ENCODE measurements at places on chromosomes 4 and X.

- DNase-seq, result no peak
Observed at GRCh38 chr4:139515531-139515958, 40.5 kb downstream of the SETD7 start.

GRCh38 chrX:115452251-115452650, 108.7 kb upstream of the PLS3 start:
- no peak for DNase-seq

GRCh38 chr4:54473077-54473545, 184.6 kb upstream of the KIT start:
- DNase-seq, result no peak

GRCh38 chr4:42359711-42360110, 37.6 kb upstream of the SHISA3 start:
- DNase-seq, result no peak

DNA sequence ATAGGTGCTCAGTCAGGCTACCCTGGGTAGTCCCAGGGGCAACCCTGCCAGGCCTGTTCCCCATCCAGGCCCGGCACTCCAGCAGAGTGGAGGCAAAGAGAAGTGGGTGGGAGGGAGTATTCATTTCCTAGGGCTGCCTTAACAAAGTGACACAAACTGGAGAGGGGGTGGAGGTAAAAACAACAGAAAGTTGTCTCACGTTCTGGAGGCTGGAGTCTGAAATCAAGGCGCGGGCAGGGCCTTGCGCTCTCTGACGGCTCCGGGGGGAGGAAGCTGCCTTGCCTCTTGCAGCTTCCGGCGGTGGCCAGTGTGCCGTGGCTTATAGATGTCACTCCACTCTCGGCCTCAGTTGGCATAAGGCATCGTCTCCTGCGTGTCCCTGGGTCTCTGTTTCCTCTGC, 90.8 kb downstream of the DCTD start:
- DNase-seq, result no peak

GRCh38 chr4:35250761-35251160, 993.6 kb downstream of the ARAP2 start:
- DNase-seq, result no peak

DNA sequence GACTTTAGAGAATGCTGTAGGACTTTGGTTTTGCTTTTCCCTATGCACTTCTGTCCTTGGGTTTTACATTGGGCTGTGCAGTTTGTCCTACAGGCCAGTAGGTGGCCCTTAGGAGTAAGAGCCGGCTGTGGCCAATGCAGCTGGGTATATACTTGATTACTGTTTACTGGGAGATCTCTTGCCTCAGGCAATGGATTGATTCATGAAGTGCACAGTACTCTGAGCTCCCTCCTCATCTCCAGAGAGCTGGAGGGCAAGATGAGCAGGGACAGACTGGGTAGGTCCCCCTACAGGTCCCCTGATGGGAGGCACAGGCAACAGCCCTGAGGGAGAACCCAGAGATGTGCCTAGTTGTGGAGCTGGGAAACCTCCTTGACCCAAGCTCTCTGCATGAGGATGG, 103.8 kb upstream of the QRFPR start:
- DNase-seq, result no peak

- DNase-seq, result no peak
Observed at GRCh38 chr4:164197556-164197955, 556.4 kb upstream of the SMIM31 start.

DNA sequence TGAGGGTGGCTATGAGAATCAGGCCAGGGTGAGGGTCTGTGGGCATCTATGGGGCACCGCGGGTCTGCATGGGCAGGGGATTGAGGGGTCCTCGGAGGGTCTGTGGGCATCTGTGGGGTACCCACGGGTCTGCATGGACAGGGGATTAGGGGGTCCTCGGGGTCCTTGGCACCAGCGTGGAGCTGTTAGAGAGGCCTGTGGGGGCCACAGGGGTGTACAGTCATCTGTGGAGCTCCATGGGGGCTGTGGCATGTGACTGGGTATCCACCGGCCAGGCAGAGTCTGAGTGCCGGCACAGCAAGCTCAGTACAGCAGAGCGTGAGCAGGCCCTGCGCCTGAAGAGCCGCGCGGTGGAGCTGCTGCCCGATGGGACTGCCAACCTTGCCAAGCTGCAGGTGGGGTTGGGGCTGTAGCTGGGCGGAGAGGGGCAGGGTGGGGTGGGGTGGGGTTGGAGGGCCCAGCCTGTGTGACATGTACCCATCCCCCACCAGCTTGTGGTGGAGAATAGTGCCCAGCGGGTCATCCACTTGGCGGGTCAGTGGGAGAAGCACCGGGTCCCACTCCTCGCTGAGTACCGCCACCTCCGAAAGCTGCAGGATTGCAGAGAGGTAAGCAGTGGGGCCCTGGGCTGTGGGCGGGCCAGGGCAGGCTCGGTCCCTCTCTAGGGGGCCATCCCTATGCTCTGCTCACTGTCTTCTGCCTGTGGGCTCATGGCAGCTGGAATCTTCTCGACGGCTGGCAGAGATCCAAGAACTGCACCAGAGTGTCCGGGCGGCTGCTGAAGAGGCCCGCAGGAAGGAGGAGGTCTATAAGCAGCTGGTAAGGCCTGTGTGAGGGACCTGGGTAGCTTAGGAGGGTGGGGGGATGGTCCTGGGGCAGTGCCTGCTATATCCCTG, 12.9 kb downstream of the CCDC22 start:
- no peak for DNase-seq

DNA sequence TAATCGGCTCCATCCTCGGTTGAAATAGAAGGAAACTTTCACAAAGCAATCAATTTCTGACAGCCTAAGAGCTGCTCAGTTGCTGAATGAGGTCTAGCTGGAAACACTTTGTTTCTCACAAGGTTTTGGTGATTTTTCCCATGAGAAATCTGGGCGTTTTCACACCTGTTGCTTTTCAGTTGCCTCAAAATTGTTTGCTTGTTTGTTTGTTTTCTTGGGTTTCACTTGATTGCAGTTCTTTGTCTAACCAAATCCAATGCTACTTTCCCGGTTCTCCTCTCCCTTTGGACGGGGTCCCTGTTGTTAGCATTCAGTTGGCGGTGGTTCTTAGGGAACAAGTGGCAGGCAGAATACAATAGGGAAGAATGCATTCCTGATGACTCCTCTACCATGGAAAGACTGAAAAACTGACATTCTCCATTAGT, 135.5 kb downstream of the PALLD start:
- peak; percentile 56 for DNase-seq

DNA sequence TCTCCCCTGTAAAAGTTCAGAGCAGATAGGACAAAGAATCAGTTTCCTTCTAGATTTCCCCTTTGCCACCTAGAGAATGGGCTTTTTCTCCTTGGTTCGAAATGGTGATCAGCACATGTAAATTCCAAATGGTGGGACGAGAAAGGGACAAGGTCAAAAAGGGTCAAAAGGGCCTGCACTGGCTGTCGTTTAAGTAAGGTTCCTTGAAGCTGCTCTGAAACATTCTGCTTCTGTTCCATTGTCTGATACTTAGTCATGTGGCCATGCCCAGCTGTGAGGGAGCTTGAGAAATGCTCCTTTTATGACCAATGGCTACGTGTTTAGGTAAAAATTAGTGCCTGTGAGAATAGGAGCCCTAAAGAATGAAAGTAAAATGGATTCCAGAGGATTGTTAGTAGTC, 165.9 kb upstream of the CENPE start:
- no peak for DNase-seq

- no peak for DNase-seq
Observed at GRCh38 chrX:132407691-132408090, 81.1 kb downstream of the MBNL3 start.

DNA sequence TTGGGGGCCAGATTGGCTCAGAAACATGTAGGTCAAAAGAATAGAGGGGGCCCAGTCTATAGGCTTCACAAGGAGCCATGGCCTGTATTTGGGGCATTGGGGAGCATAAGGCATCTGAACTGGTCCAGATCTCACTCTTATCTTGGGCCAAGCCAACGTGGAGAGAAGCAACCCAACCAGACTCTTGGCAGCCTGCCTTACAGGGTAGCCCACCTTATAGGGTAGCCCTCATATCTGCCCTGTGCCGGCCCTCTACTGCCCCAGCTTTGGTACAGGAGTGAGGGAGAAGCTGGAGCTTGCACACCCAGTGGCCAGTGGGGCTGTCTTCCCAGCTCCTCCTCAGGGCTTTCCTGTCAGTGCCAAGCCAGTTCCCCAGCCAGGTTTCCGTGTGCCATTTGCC, 142.2 kb downstream of the AMMECR1 start:
- no peak for DNase-seq

DNA sequence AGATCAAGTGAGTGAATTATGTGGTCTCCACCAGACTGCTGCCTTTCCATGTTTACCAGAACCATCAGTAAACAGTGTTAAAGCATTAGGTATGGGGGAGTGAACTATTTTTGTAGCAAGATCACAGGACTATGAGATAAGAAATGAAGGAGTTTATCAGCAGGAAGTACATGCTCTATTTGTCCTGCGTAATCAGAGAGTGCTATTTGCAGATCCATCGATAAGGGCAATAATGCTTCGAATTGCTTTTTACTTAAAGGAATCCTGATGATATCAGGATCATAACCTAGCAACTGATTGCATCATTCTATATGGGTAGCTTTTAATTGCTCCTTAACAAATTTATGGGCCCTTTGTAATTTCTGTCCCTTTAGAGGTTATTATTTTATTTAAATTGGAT, 57.1 kb downstream of the RBM46 start:
- no peak for DNase-seq

DNA sequence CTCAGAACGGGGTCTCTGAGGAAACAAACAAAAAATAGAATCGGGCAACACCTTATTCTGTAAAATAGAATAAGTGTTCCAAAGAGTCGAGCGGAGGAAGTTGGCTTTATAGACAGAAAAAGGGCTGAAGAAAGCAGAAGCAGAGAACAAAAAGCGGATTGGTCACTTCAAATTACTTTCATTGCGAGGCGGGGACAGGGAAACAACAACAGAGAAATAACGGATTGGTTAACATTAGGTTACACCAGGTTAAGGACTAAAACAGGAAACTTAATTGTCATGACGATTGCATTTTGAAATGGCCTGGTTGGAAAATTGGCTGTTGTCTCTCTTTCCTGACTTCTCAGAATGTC, 433 bp upstream of the COQ2 start:
- peak; percentile 54 for DNase-seq

DNA sequence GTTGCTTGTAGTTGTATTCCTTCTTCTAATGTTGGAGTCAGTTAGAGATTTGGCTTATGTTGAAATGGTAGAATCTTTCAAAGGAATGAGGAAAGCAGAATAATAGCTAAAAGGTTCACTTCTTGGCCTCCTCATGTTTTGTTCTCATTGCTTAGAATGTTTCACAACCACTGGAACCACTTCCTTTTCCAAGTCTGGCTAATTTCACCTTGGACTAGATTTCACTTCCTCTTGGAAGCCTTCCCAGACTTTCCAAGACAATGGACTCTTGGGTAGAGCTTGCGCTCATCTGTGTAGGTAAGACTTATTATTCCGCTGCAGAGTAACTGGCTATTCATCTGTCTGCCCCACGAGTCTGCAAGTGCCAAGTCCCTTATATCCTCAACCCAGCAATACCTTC, 8.3 kb downstream of the SPATA18 start:
- DNase-seq, result peak; percentile 62

DNA sequence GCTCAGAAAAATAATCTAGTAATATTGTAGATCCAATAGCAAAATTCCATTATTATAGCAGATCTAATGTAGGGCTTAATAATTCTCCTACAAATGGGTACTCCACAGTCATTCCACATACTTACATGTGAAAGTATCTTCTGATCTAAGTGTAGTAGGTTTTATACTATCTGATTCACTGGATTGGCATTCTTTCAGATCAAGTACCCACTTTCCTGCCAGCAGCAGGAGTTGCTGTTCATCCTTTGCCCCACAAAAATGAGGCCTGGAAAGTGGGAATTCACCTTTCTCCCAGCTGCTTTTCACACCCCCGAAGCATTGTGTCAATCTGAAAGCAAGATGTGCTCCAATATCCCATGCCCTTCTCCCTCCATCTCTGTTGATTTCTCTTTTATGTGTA, 77.1 kb upstream of the RXFP1 start:
- DNase-seq, result no peak

All from hindlimb muscle (tissue), 1 donor.